Fibroblast of villous mesenchyme (primary cell): ENCODE measurements at places on chromosomes 3 and 15.

DNA sequence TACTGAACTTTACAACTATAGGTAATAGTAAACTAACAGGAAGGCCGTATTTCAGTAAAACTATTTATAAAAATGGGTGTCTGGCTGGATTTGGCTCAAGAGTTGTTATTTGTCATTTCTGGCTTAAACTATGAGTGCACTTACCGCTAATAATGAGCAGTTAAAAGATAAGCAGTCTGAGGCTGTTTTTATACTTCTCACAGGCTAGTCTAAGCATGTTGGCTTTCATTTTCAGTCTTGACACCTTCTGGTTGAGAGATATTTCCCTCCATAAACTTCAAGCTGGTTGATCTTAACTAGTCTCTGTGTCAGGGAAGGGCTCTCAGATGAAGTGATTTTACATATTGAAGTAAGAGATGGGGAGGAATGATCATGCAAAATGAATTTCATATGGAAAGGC lies 96.1 kb downstream of the RSRC1 start:
- DNase-seq: no peak

- peak; percentile 67 for DNase-seq
These were observed 1.7 kb upstream of the IFT57 start for GRCh38 chr3:108223928-108224327.

- DNase-seq: no peak
These were observed 2.6 kb upstream of the ULK3 start for GRCh38 chr15:74845581-74845980.

- DNase-seq: no peak
These were observed 55.5 kb downstream of the NBEAL2 start for GRCh38 chr3:47034868-47035489.

- no peak for DNase-seq
These were observed 360.9 kb upstream of the CBLB start for GRCh38 chr3:106229495-106230278.

DNA sequence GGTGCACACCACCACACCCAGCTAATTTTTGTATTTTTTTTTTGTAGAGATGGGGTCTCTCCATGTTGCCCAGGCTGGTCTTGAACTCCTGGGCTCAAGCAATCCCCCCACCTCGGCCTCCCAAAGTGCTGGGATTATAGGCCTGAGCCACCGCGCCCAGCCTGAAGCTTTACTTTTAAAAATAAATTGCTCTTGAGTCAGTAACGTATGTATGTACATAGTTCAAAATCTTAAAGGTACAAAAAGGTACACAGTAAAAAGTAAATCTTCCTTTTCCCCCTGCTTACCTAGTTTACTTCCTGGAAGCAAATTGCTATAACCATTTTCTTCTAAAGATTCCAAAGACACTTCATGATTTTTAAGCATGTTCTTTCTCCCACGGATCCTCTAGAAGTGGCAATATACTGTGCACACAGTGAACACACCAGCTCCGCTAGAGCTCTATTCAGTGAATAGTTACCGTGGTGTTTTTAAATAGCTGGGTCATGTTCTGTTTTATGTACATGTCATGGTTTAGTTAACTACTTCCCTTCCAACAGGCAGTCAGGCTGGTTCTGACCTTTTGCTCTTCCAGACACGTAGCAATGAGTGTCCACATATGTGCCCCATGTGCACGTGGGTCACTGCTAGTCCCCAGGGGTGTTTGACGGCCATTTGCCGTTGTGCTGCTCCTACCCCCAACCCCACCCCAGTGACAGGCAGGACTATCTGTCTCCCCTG lies 82.1 kb downstream of the EEFSEC start:
- peak; percentile 68 for DNase-seq

DNA sequence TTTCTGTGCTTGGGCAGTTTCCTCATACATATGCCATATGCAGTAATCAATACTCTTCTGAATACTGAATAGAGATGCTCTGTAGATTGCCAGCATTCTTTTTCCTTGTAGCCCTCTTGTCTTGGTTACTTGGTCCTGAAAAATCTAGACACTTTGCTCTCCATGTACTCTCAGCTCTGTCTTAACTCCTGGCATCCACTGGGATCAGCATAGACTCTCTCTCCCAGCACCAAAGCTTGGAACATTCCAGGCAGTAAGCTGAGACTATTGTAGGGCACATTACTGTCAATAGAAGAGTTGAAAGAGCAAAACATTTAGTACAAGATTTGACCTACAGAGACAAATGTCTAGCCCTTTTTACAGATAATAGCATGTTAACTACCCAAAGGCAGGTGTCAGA lies 1100.3 kb downstream of the TBL1XR1 start:
- DNase-seq: no peak

DNA sequence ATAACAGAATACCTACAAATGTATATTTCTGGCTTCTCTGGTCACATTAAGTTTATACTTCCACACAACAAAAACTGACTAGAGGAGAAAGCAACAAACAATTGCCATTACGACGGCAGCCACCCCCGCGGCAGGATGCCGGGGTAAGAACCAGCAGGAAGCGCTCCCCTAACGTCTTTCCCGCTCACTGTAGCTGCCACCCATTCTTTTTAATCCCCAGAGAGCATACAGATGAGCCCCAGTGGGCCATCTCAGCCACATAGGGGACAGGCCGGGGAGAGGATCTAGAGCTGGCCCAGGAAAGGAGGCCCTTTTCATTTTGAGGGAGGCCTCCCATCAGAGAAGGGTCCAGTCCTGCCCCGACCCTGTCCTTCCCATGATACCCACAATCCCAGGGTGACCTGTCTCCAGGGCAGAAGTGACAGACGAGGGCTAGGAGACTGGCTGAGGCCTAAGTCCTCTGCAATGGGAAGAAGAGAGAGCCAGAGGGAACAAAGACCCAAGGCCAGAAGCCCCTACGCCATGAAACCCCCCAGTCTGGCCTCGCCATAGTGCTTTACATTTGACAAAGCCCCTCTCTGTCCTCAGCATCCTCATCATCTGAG lies 3.6 kb upstream of the CALML4 start:
- DNase-seq: no peak

DNA sequence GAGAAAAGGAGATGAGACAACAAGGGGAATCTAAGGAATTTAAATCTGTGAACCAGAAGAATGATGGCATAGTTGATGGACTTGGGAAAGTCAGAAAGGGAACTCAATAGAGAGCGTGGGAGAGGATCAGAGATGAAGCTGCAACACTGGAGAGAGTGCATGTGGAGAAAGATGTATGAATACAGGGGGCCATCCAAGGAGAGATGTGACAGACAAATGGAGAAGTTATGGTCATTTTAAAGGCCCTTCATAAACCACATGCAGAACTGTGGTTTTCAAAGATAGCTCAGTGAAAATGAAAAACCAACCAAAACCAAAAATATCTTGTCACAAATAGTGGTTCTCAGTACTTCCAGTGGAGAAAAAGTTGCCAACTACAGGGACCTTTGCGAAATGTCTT lies 265.2 kb downstream of the SUCLG2 start:
- DNase-seq: no peak

GRCh38 chr15:36221992-36222391 lies 357.4 kb upstream of the CDIN1 start:
- DNase-seq: no peak

GRCh38 chr3:27074914-27075313 lies 294.3 kb downstream of the NEK10 start:
- no peak for DNase-seq

GRCh38 chr15:73617301-73617831 lies 15.8 kb downstream of the NPTN start:
- no peak for DNase-seq

DNA sequence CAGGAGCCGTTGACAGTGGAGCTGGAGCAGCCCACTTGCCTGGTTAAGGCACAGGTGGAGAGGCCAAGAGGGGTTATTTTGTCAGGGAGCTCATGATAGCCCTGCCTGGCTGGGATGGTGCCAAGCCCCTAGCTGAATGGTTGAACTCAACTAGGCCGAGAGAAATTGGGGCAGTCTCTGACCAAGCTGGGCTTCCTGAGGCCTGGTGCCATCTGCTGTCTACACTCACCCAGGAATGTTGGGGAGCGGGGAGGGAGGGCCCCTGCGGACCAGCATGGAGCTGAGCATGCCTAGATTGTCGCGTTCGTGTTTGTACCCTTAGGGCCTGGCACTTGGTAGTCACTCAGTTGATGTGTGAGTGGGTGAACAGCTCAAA lies 1.2 kb downstream of the BRPF1 start:
- no peak for DNase-seq

GRCh38 chr3:130897316-130897715 lies 3.4 kb downstream of the ATP2C1 start:
- no peak for DNase-seq

DNA sequence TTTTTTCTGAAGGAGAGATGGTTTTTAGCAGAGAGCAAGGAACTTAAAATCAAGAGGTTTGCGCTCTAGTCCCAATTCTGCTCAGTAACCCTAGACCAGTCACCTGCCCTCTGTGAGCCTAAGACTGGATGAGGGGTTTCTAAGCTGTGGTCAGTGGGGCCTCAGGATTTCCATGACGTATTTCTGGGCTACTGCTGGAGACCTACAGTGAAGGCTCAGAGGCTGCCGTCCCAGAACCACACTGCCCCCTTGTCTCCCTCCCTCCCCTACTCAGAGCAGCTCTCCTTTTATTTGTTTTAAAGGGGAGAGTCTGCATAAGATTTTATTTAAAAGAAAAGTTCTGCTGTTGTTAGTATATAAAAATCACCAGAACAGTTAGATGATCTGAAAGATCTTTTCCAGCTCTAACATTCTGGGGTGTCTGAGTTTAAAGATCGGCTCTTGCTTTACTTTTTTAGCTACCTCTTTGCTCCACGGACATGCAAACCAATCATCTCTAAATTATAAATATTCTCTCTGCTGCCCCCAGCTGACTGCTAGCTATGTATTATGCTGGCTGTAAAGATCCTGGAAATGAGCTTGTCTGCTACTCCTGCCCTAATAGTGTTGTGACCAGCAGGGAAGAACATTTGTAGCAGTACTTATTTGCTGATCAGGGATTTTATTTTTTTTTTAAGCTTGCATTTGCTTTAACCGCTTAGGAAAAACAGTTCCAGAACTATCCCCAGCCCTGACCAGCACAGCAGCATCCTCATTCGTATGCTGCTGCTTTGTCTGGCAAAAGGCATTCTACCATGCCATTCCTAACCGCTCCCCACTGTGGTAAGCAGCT lies 28.6 kb upstream of the NDUFB4 start:
- DNase-seq: peak; percentile 47

- no peak for DNase-seq
These were observed 26.3 kb downstream of the GABRR3 start for GRCh38 chr3:98008855-98009254.

- no peak for DNase-seq
These were observed 1207.6 kb downstream of the OTOL1 start for GRCh38 chr3:162704238-162704637.

DNA sequence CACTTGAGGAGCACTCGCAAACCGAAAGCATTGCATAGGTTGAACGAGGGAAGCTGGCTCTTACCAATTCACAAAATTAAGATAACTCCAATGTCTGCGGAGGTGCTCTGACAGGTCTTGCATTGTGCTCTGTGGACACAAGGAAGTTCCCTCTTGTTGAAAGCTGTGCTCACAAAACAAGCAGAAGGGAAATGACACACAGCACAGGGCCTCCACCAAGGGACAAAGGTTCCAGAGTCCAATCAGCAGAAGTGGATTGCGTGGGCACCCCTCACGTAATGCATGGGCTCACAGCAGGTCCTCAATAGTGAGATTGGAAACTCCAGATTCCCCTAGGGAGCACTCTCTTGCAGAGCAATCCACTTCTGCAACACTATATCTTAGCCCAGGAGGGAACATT lies 89.9 kb downstream of the ATP10A start:
- no peak for DNase-seq

GRCh38 chr15:48131324-48131723 lies 10.5 kb downstream of the SLC24A5 start:
- no peak for DNase-seq

GRCh38 chr3:172520301-172520831 lies 2.9 kb downstream of the TNFSF10 start:
- peak; percentile 65 for DNase-seq

- no peak for DNase-seq
These were observed 59.9 kb downstream of the CFAP20DC start for GRCh38 chr3:58989955-58990354.

DNA sequence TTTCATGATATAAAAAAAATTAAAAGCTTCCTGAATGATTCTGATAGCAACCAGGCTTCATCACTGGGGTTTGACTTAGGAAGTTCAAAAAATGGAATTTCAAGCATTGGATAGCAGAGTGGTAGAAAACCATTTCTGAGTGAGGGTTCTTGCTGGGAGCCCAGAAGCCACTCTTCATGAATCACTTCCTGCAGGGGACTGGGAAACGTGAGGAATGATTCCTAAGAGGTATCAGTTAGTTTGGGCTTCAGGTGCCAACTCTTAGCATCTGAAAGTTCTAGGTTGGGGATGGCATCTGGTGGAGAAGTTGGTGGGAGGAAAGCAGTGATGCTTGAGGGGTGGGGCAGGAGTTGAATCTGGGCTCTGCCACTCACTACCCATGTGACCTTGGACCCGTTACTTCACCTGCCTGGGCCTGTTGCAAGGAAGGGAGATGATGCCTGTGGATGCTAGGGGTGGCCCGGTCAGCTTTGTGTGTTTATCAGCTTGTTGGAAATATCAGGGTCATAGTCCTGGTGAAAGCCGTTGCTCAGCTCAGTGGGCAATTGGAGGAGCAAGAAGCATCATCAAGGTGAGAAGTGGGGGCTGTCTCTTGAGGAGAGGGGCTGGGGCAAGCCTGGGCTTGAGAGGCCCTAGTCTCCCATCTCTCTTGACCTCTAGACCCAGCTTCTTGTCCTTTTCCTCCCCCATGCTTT lies 37.0 kb upstream of the TNFAIP8L3 start:
- DNase-seq: no peak

- peak; percentile 44 for DNase-seq
These were observed 34.8 kb downstream of the PDHB start for GRCh38 chr3:58398669-58399333.

- DNase-seq: no peak
These were observed 28.4 kb downstream of the TFRC start for GRCh38 chr3:196053487-196053886.

- DNase-seq: no peak
These were observed 136.7 kb upstream of the CHRM5 start for GRCh38 chr15:33831646-33832045.

DNA sequence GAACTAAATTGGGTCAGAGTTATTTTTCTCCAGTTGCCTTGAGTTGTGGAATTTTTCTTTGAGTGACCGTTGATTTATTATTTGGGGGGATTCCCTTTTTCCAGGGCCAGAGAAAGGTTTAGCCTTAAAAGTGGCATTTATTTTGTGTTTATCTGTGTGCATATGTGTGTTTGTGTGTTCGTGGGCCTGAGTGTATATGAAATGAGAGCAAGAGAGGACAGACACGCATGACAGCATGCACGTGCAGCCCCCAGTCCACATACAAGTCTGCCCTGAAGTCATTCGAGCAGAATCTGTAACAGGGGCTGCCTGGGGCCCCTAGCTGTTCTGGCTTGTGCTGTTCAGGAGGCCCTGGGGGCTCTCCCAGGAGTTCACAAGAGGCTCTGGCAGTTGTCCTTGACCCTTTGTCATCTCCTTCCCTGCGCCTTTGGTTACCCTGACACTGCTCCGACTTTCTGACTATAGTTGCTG lies 18.3 kb upstream of the TRAK1 start:
- DNase-seq: no peak
